ENCODE measurements at places on chromosomes 13 and 19.

DNA sequence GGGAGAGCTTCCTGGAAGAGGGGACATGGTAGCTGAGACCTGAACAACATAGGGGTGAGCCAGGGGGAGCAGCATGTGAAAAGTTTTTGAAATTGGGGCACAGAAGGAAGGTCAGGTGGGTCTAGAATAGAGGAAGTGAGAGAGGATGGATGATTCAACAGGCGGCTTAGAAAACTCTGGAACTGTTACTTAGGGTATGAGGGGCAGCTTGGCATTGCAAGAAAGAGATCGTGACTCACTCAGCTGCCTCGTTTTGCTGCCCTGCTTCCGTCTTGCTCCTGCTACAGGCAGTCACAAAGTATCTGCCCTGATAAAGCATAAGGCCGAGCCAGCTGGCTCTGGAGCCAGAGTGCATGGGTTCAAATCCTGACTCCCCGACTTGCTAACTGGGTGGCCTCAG is 1.3 kb upstream of the CEACAM20 start:
- no peak for DNase-seq

GRCh38 chr13:75055296-75055695 is 426.7 kb downstream of the TBC1D4 start:
- no peak for DNase-seq

- peak; percentile 9 for DNase-seq
Measured at GRCh38 chr19:54141356-54141755, 3.8 kb downstream of the CNOT3 start.

DNA sequence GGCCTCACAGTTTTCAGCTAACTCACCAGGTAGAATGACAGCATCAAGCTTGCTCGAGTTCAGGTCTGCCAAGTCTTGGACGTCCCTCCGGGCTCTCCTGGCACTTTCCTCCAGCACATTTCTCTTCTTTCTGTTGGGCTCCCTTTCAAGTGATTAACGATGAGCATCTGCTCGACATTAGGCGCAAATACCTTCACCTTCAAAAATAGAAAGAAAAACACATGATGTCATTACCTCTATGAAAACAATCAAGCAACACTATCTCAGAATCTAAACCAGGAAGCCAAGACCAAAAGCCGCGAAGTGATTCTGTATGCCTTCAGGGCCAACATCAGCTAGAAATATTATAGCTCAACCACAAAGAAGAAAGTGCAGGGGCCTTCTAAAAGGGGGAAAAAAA is 15.4 kb upstream of the CLN5 start:
- no peak for DNase-seq

DNA sequence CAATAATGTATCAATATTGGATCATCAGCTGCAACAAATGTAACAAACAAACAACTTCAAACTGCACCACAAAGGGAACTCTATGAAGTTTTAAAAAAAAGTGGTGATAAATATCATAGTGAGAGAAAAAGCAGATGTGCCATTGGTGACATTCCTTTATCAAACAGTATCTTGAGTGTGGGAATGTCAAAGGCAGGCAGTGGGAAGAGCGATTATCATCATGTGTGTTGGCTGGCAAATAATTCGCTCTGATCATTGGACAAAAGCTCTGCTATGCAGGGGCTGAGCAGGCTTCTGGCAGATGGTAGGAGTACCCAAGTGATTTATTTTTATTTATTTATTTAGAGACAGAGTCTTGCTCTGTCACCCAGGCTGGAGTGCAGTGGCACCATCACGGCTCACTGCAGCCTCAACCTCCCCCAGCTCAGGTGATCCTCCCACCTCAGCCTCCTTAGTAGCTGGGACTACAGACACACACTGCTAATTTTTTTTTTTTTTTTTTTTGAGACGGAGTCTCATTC is 55.9 kb upstream of the RANBP3 start:
- DNase-seq: no peak

- no peak for DNase-seq
Measured at GRCh38 chr19:50842130-50842529, 8.8 kb upstream of the KLK15 start.

GRCh38 chr13:46053162-46054012 is 841 bp upstream of the ZC3H13 start:
- no peak for DNase-seq

DNA sequence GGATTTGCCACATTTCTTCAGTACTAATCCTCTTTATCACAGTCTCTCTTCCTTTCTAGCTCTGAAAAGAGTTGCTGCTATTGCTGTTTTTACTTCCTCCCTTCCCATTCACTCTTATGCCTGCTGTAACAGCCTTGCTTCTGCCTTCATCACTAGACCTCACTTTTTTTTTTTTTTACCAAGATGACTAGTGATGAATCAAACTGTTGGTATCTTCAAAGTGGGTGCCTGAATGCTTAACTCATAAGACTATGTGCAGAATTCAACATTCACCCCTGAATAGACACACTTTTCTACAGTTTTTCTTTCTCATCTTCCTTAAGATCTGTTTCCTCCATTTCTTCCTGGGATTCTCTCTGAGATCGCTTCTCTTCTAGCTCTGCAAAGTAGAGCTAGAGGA is 217.2 kb upstream of the HTR2A start:
- peak; percentile 84 for DNase-seq

DNA sequence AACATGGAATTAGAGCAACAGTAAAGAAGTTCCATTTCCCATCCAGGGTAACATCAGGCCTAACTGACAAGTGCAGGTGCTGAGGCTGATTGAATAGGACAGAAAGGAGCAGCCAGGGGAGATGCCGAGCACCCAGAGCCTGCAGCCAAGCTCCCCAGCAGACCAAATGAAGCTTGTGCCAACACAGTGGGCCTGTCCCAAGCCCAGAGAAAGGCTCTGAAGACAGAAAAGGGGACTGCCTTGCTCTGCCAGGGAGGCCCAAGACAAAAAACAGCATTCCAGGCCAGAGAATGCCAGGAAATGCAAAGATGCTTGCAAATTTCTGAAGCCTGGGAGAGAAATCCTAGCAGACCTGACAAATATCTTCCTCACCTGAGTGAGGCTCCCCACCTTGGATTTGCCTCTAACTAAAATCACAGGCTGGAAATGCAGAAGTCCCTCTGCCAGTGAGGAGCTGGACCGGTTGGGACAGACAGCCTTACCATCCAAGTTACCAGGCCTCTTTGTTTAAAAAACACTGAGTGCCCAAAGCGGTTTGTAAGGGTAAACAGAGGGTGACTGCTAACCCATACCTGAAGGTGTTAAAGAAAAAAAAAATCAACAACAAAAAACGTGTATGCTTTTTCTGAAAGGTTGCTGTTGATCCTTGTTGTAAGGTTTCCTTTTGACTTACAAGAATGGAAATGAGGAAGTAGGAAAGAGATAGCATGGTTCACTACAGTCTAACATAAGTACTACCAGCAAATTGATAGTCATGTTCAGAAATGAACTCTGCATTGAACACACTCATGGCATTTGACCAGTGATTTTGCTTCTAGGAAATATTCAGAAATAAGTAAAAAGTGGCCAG is 11.8 kb upstream of the HMGB1 start:
- no peak for DNase-seq

DNA sequence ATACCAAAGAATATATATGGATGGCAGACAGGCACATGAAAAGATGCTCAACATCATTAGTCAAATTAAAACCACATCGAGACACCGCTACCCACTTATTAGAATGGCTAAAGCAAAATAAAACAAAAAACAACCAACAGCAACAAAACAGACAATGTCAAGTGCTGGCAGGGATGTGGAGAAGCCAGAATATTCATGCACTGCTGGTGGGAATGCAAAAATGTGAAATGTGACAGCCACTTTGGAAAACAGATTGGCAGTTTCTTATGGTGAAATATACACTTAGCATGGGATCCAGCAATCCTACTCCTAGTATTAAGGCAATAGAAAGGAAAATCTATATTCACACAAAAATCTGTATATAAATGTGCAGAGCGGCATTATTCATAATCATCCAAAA is 8.6 kb downstream of the ELAVL1 start:
- DNase-seq: no peak

GRCh38 chr19:18746401-18747325 is 44.4 kb downstream of the COMP start:
- DNase-seq: no peak

- DNase-seq: peak; percentile 74
Measured at GRCh38 chr19:1566392-1567115, 1.6 kb downstream of the MEX3D start.

DNA sequence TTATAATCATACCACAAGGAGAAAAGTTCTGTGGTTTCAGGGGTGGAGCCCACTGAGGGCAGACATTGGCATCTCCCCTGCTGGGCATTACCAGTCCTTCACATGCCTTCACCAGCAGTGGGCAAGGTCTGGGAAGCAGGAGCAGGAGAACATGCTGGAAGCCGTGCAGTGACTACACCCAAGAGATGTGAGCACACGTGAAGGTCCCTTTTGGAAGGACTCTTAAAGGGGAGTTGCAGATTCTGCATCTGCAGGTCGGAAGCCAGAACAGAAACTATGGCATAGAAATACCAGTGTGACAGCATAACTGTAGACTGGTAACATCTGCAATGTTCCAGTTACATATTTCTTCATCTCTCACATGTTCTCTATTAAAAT is 26.9 kb upstream of the KL start:
- DNase-seq: no peak

DNA sequence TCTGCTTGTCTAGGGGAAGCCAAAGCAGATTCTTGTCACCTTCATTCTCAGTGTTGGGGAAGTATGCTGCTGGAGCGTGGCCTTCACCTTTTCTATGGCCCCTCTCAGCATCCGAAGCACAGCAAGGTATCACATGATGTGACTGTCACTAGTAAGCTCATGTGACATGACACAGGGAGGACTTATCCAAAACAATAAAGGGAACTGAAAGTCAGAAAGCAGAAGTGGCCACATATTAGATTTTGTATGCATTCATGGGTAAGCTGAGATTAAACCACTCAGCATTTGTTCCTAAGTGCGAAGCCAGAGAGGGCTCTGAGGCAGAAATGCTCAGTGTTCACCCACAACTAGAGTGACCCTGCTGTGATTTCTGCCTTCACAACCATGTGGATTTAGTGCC is 72.8 kb upstream of the PCDH8 start:
- no peak for DNase-seq

- no peak for DNase-seq
Measured at GRCh38 chr13:99585609-99586008, 84.3 kb downstream of the TM9SF2 start.

DNA sequence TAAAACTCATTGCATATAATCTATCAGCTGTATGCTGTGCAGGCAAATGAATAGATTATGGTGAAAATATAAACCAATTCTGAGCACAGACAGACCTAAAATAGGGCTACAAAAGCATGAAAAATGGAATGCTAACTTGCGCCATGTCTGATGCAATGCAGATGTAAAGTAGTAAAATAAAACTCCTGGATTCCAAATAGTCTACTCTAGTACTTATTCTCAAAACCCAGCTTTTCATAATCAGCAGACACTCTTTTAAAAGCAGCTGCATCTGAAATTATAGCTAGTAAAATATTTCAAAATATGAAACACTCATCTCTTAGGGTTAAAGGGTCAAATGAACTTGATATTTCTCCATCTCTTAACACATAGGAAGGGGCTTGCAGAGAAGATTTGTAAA is 4.7 kb upstream of the POMP start:
- DNase-seq: no peak

- DNase-seq: no peak
Measured at GRCh38 chr19:55353803-55354697, 469 bp downstream of the COX6B2 start.

- no peak for DNase-seq
Measured at GRCh38 chr13:80215368-80215767, 125.6 kb downstream of the SPRY2 start.

DNA sequence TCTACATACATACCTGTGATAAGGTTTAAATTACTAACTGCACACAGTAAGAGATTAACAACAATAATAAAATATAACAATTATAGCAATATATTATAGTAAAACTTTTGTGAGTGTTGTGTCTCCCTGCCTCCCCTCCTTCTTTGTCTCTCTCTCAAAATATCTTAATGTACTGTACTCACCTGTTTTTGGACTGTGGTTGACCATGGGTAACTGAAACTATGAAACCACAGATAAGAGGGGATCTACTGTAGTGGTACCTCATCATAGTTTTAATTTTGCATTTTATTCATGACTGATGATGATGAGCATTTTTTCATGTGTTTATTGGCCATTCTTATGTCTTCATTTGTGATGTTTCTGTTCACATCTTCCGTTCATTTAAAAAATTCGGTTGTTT is 104.5 kb downstream of the NBEA start:
- DNase-seq: no peak

- DNase-seq: peak; percentile 23
Measured at GRCh38 chr19:54478677-54479266, 5.7 kb upstream of the CDC42EP5 start.

- no peak for DNase-seq
Measured at GRCh38 chr19:45306040-45306439, 16.6 kb downstream of the CKM start.

DNA sequence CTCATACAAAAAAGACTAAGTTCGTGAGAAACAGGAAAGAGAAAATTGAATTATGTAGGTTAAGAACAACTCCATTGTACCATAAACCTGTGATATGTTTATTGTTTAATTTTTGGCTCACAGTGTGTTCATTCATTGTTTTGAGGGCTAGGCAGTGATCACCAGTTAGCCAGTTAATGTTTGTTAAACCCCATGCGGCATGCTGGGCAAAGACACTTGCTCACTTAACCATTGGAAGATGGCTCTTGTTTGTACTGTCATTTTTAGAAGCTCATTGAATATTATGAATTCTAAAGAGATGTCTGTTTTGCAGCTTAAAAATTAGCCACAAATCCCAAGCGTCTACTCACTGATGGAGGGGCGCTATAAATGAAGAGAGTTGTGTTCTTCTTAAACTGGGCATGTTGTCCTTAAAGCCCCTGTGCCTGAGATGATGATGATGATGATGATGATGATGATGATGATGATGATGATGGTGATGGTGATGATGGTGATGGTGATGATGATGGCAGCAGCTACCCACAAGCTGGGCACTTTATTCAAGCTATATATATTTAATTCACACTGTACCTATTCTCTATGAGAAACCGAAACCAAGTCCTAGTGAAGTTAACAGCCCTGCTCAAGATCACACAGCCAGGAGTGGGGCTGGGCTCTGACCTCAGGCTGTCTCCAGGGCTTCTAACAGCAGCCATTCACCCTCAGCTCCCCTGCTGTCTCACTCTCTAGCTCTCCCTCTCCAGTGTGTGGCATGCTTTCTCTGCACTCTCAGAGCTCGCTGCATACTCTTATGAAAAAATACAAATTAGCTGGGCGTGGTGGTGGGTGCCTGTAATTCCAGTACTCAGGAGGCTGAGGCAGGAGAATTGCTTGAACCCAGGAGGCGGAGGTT is 169.1 kb downstream of the SHISA2 start:
- no peak for DNase-seq

DNA sequence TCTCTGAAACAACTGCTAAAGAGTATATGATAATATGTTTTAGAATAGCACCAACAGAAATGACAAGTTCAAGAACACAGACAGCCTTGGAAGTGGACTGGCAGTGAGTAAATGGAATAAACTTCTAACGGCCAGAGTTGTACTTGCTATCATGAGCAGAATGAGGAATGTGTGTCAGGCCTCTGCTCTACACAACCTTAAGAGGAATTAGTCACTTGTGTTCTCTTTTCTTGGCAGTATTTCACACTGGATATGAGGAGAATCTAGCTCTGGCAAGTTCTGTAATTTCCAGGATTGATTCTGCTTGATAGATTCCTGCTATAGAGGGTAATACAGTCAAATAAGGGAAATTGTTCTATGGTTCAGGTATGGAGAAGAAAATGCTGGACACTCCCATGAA is 757.3 kb downstream of the EFNB2 start:
- DNase-seq: no peak

GRCh38 chr19:44346556-44346955 is 9.9 kb downstream of the ZNF112 start:
- no peak for DNase-seq
